ENCODE measurements at places on chromosomes 2 and 18. TPM values are rescaled to one million over a fixed set of nuclear protein-coding genes. Genes with fewer than 3 reads are reported as not detected.

Gene GALNT5
- polyA plus RNA-seq, result 2.2 TPM

DNA sequence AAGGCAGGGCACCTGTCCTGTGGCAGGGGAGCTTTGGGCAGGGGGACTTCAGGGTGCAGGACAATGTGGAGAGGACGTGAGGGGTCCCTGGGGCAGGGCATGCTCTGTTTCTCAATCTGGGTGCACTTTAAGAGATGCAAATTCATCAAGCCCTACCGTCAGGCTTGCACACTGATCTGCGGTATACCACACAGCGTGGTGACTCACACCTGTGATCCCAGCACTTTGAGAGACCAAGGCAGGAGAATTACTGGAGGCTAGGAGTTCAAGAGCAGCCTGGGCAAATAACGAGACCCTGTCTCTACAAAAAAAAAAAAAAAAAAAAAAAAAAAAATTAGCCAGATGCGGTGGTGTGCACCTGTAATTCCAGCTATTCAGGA, 10.2 kb upstream of the GPC1 start:
- no peak for DNase-seq

Gene NAT8
- not detected for polyA plus RNA-seq

Gene FOXI3
- not detected for polyA plus RNA-seq

DNA sequence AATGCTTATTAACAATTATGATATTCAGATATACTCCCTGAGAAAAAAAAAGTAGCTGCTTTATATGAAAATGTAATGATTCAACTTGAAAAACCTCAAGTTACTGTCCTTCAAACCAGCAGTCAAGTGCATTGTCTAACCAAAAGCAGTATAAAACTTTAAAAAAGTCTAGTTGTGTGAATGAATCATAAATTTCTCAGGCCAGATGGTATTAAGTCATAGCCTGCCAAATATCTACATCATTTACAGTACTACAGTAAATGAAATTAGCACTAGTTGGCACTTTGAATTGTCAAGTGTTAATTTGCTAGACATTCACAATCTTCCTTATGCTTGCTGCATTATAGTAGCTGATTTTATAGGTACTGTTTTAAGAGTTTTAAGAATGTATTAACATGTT, 85.9 kb downstream of the CBLN2 start:
- no peak for DNase-seq

GRCh38 chr2:172234716-172235691, 132.3 kb upstream of the DLX2 start:
- DNase-seq, result no peak

DNA sequence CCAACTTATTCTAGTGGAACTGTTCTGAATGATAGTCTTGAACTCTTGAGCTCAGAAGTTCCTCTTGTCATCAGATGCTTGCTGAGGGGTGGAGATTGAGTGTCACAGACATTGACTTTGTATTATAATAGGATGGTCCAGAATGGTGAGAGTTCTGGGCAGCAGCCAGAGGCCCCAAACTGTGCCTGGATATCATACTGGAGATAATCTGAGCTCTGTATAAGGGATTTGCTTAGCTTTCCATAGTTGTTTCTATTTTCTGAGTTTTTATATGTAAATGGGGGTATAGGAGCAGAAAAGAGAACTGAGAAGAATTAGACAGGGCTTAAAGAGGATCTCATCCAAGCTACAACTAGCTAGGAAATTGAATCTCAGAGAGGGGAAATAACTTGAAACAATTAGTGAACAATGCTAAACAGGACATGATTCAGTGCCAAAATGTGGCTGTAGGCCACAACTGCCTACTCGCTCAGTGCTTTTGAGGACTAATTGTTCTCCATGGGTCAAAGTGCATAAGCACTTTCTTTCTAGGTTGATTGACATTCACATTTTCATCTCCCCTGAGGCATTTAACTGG, 10.1 kb upstream of the LCLAT1 start:
- no peak for DNase-seq

- no peak for DNase-seq
Observed at GRCh38 chr2:111042772-111043771, 77.6 kb upstream of the BCL2L11 start.

Gene TMEM37
- polyA plus RNA-seq, result 8.6 TPM

GRCh38 chr18:51195451-51196117, 1.9 kb downstream of the MEX3C start:
- peak; percentile 84 for DNase-seq

Gene SERPINB3
- polyA plus RNA-seq, result not detected

Gene APCDD1
- 18.7 TPM for polyA plus RNA-seq

- DNase-seq, result no peak
Observed at GRCh38 chr18:61080954-61081528, 252.2 kb upstream of the CDH20 start.

Gene ATOH8
- polyA plus RNA-seq, result 17.4 TPM

- no peak for DNase-seq
Observed at GRCh38 chr2:235864733-235865515, 303.3 kb downstream of the GBX2 start.

- no peak for DNase-seq
Observed at GRCh38 chr2:46448641-46449040, 30.7 kb upstream of the TMEM247 start.

GRCh38 chr18:54952026-54952425, 7.2 kb downstream of the CCDC68 start:
- no peak for DNase-seq

GRCh38 chr2:191840921-191841320, 6.0 kb downstream of the CAVIN2 start:
- no peak for DNase-seq

Gene SFT2D3
- not detected for polyA plus RNA-seq

GRCh38 chr18:31356025-31356424, 20.6 kb upstream of the DSG4 start:
- DNase-seq, result no peak

- no peak for DNase-seq
Observed at GRCh38 chr2:128454980-128455720, 136.5 kb upstream of the HS6ST1 start.

DNA sequence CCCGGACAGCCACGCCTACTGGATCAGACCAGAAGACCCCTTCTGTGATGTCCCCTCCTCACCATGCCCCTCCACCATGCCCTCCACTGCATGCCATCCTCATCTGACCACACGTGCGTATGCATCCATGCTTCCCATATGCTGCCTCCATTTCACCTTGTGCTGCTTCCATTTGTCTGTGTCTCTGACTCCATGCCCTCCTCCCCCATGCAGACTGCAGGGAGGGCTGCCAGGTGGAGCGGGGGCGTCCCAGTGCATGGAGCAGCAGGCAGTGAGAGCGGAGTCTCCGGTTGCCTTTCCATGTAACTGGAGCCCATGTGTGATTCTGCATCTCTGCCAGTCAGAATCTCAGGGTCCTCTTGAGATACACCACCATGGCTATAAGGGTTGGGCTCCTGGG, 52.6 kb downstream of the COA5 start:
- DNase-seq, result no peak

GRCh38 chr18:8610459-8610851, 1.2 kb downstream of the RAB12 start:
- no peak for DNase-seq

Gene ALKAL2
- 1.1 TPM for polyA plus RNA-seq

- DNase-seq, result no peak
Observed at GRCh38 chr2:42386682-42387081, 25.7 kb upstream of the COX7A2L start.

Gene ANKRD36
- 8.6 TPM for polyA plus RNA-seq

Gene BMP10
- polyA plus RNA-seq, result not detected

DNA sequence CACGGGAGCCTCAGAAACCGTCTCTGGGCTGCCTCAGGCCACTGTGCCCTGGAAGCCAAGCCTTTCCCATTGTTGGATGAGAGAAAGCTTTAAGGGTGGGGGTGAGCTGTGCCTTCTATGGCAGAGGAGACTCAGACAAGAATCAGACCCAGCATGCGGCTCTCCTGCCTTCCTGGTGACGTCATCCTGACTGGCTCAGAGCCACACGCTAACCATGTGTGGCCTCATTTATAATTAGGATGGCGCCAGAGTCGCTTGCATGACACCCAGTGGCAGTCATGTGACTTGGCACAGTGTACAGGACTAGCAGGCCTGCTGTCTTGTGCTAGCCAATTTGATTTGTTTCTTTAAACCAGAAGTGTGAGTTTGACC, 99.1 kb downstream of the SH3BP4 start:
- DNase-seq, result peak; percentile 98

Gene PDE11A
- 0.79 TPM for polyA plus RNA-seq

DNA sequence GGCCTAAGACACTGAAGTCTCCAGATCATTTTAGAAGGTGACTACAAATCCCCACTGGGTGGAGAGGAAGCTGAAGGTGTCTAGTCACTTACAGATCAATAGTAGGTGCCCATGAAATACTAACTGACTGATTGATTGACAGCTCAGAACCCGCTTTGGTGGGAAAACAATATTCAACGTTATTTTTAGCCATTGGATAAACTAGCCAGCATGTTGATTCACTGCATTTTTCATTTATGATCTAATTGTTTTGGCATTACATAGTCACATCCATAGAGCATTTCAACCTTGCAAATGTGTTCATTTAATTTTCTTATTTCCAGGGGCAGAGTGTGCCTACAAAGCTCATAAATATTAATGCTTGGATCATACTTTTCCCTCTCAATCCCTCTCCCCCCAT, 162.3 kb downstream of the MREG start:
- DNase-seq, result no peak

Gene VWC2L
- not detected for polyA plus RNA-seq

- DNase-seq, result peak; percentile 51
Observed at GRCh38 chr2:189870381-189871085, 86.3 kb downstream of the PMS1 start.

DNA sequence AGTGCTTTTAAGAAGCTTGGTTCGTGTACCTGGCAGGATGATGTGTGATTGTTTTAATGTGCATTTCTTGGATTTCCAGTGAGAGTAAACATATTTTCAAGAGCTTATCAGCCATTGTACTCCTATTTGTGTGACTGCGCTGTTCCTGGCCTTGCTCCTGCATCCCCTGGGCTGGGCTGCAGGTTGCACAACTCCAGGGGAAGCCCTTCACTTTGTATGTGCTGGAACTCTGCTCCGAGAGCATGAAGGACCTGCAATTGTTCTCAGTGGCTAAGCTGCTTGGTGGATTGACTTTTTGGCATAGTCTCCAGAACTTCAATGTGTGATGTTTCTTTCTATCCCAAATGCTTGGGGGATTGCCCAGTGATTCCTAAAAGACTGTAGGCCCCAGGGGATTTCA, 18.8 kb downstream of the ATP6V1C2 start:
- no peak for DNase-seq

DNA sequence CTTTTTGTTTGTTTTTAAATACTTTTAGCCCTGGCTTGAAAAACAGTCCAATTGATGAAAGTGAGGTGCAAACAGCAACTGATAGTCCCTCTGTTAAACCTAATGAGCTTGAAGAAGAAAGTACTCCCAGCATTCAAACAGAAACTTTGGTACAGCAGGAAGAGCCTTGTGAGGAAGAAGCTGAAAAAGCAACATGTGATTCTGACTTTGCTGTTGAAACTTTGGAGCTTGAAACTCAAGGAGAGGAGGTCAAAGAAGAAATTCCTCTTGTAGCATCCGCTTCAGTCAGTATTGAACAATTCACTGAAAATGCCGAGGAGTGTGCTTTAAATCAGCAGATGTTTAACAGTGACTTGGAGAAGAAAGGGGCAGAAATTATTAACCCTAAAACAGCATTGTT, 30.6 kb upstream of the DYSF start:
- DNase-seq, result no peak

Gene LYPD6
- 2.7 TPM for polyA plus RNA-seq

GRCh38 chr18:34866310-34866709, 156.2 kb downstream of the DTNA start:
- DNase-seq, result no peak

DNA sequence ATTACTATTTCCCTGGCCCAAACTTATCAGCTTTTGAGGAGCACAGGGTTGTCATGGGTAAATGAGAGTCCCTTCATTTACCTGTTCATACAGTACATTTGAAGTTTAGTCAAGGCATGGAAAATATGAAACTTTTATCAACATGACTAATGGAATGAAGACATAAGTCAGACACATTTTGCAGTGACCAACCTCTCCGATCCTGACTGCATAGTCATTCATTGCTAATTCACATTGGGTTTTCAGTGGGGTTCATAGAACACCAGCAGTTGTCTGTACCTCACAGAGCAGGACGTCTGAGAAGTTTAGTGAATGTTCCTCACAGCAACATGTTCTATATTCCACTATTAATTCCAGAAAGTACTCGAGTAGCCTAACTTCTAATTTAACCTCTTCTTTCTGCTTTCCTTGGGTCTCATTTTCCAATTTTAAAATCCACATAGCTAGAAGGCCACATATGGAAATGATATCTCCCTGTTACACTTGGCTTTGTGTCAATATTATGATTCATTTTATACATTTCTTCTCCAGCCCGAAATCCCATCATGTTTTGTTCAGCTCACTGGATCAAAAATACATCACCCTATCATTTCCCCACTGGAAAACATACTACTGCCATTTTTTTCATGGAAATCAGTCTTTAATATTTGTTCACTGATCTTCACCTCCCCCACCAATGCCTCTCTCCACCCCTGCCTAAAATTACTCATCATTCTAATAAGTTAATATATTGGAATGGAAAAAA, 65.9 kb downstream of the CDH20 start:
- DNase-seq, result peak; percentile 85

DNA sequence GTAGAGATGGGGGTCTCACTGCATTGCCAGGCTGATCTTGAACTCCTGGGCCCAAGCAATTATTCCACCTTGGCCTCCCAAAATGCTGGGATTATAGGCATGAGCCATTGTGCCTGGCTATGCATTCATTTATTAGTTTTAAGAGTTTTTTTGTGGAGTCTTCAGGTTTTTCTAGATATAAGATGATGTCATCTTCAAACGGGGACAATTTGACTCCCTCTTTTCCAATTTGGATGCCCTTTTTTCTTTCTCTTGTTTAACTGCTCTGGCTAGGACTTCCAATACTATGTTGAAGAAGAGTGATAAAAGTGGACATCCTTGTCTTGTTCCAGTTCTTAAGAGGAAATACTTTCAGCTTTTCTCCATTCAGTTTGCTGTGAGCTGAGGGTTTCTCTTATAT, 113.7 kb upstream of the PARD3B start:
- no peak for DNase-seq

Gene ANKRD36C
- polyA plus RNA-seq, result 43.4 TPM

Gene IL36RN
- 2.4 TPM for polyA plus RNA-seq

DNA sequence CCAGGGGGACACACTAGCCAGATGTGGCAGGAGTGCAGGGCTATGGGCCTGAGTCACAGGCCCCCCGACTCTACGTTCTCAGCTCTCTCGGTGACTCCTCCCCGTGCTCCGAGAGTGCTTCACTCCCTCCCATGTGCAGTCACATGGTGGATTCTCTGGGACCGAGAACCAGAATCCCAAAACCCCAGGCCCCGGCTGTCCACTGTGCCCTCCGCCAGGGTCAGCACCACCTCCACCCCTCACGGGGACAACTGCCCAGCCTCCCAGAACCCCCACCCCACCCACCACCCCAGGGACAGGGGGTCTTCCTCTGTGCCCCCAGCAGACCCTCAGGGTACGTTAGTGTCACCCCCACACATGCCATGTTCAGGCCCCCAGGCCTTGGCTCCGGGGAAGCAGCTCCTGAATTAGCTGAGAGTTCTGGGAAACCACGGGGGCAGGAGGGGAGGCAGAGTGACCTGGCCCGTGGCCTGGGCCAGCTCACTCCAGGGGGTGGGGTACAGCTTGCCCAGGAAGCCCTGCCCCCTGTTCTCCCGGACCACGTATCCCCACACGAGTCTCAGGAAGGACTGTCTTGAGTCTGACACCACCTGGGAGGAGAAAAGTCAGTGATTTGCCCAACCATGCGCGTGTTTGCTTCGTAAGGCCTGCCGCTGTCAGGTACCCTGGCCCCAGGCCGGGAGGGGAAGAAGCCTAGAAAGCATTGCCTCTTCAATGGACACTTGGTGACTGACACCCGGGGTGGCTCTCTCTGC, 4.4 kb downstream of the RAMP1 start:
- DNase-seq, result no peak

Measured in muscle of back (tissue), 13 donors.